NCI-H526 treated with DMSO at 0.1 percent for 48 hours (cell line): ENCODE measurements at places on chromosomes 12 and 14.

- no peak for DNase-seq
These were observed 994.4 kb upstream of the SEL1L start for GRCh38 chr14:82528016-82528415.

DNA sequence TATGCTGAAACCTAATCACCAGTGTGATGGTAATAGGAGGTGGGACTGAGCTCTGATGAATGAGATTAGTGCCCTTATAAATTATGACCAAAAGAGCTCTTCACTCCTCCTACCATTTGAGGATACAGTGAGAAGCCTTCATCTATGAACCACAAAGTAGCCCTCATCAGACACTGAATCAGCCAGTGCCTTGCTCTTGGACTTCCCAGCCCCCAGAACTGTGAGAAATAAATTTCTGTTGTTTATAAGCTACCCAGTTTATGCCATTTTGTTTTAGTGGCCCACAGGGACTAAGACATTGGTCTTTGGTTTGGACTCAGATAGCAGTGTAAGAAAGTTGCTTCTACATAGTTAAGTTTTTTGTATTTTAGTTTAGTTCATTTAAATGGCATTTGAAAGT, 32.9 kb downstream of the ABHD12B start:
- DNase-seq: no peak

GRCh38 chr14:68843471-68844209, 50.8 kb upstream of the ZFP36L1 start:
- DNase-seq: peak; percentile 31

GRCh38 chr12:104930388-104931326, 27.4 kb downstream of the SLC41A2 start:
- DNase-seq: no peak

DNA sequence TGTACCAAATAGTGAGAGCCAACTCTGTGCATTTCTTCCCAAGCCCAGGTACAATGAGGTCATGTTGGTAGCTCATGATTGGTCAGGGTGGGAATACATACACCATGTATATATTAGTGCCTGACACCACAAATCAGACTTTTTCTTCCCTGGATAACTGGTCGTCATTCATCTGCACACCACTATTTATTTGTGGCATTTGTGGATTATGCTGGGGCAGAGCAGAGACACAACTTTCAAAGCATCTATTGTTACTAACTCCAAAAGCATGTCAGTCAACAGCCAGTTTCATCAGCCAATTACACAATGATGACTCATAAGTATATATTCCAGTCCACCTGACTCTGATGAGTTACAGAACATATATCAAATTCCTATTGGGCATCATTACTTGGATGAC, 181.7 kb downstream of the ADAMTS20 start:
- DNase-seq: no peak

- no peak for DNase-seq
These were observed 509.1 kb downstream of the DIO2 start for GRCh38 chr14:79702197-79702596.

DNA sequence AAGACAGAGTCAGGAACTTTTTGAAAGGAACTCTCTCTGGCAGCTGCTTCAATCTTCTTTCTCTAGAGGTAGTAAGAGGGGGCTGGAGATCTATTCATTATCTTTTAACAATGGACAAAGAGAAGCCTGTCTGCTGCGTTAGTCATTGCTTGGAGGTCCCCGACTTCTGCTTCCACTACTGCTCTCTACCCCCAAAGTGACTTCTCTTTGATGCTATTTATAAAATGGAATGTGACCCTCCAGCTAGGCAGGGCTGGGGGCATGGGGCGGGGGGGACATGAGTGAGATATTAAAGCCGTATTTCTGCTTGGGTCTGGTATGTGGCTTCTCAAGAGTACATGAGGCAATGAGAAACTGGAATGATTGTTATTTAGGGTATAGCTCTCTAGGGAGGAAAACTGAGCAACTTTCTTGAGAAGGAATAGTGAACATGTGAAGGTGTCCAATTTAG, 41.4 kb upstream of the NUDT4 start:
- no peak for DNase-seq

DNA sequence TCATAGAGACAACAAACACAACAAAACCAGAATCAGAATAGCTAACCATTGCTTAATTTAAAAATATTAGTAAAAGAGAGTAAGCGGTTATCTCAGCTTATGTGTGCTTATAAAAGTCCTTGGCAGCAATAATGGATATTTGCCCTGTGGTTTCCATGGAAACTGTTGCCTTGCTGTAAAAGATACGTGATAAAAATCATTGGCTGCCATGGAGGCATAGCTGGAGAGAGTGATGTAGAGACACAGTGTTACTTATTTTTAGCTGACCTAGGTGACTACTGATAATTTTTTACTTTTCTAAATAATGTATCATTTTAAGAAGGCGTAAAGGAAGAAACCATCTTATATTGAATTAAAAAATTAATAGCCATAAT, 92.9 kb downstream of the ERC1 start:
- DNase-seq: peak; percentile 44

DNA sequence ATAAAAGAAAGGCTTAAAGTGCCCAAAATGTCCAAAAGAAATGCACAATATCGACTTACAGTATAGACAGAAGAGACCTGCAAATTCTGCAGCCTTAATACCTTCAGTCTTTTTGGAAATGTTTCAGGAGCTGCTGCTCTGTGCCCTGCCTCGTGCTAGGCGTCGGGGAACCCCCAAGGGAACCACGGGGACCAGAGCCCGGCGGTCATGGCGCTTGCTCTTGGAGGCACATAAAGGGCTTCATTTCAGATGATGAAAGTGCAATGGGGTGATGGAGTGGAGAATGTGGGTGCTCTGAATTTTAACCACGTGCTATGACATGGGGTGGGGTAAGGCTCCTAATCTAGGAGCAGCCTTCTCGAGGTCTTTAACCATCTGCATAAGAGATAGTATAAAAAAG, 14.8 kb upstream of the AACS start:
- no peak for DNase-seq

- no peak for DNase-seq
These were observed 32.6 kb downstream of the P2RX7 start for GRCh38 chr12:121165316-121165715.

GRCh38 chr12:112852127-112852526, 54.6 kb upstream of the OAS1 start:
- peak; percentile 28 for DNase-seq
